ENCODE measurements at places on chromosomes 2 and 18.

GRCh38 chr2:85324639-85325465, 2.9 kb downstream of the TGOLN2 start:
- DNase-seq: no peak

- DNase-seq: peak; percentile 84
Observed at GRCh38 chr2:37982147-37982582, 57.1 kb downstream of the RMDN2 start.

GRCh38 chr2:95695613-95696012, 103.8 kb downstream of the TRIM43 start:
- no peak for DNase-seq

- DNase-seq: no peak
Observed at GRCh38 chr2:106129150-106129549, 65.0 kb downstream of the UXS1 start.

DNA sequence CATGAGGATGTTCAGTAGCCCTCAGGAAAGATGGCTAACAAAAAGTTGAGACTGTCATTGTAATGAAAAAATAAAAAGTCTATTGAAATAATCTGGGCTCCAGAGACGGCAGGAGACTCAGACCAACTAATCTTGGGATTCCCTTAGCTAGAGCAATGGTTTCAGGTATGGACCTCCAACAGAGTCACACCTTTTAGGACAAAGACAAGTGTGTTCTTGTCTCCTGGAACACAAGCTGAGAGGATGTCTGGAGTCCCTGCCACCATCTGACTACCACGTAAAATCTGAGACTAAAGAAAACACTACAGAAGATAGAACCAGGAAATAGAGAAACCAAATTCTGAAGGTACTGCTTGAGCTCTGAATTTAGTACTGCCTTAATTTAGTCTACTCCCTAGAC, 103.3 kb upstream of the RBBP8 start:
- DNase-seq: no peak

DNA sequence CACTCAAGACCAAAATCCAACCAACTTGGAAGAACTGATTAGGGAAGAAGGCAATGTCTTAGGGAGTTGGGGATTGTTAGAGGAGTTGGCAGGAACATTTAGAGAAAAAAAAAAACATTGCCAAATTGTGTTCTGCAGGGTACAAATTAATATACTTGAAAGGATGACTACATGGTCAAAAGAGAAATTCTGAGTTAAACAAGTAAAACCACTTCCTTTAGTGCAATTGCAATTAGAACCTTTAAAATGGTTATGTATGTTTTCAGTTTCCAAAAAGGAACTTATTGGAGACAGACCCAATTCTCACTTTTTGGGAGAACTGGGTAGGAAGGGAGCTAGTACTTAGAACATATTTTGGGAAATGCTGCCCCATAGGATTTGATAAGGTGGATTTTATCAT, 137.9 kb downstream of the GPD2 start:
- DNase-seq: no peak

DNA sequence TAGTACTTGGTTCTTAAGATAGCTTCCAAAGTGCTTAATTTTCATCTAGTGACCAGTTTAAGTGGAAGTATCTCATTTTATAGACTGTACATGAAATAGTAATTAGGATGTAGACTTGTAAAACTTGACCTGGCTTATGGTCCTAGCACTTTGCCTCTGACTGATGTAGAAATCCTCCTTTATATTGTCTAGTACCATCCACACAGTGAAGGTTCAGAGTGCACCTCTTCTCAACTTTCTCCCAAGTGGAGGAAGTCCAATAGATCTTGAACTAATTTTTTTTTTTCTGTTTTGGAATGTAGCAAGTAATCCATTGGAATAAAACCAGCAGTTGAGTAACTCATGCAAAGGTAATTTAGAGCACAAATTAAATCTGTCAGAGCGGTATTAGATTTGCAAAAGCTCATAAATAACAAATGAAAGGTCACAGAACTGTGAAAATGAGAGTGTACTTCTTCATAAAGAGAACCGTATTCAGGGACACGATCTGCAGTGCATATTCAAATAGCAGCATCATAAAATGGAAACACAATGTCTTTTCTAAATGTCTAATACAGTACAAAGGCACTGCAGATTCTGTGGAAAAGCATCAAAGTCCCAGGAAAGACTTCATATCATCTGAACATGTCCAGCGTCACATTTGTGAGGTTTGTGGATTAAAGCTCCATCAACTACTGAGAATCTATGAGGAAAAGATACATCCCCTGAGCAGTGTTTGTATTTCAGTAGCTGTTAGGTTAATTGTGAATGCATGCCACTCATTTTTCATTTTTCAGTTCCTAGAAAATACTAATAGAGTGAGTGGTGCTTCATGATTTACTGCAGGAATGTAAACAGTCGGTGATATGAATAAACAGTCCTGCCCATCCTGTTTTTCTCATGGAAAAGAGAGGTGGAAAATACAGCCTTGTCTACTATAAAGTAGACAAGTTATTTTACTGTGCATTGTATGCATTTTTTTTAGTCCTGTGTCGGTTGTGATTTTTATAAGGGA, 100.7 kb downstream of the LYPD6 start:
- DNase-seq: peak; percentile 50

DNA sequence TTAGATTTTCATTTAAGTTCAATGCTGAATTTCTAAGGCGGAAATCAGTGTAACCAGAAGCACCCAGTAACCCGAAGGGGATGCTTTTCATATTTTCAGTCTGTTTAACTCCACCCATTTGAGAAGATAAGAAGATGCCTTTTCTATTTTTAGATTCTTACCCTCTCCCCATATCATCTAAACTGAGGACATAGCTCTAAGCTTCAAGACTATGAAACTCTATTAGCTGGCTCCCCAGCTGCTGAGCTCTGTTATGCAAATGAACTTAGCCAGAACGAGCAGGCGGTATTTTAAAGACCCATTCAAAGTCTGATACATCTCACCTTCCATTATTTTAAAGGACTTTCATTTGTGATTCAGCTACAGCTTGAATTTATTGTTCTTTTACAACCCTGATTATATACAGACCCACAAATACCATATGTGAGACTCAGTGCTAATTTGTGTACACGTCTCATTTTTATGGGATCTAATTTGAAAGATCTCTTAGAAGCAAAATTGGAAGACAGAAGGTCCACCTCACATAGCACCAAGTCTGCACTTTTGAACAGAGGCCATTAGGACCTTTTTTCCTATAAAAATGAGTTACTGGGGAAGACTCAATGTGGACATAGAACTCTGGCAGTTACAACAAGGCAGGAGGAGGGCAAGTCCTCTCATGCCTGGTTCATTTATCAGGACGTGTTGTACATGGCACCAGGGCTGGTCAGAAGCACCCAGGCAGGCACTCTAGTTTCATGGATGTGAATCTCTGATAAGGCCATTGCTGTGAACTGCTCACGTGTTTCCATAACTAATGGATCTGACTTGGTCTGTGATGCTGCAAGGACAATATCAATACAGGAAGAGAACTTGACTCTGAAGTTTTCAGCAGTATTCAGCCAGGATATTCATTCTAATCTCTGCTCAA, 16.3 kb downstream of the CDC42EP3 start:
- peak; percentile 31 for DNase-seq

DNA sequence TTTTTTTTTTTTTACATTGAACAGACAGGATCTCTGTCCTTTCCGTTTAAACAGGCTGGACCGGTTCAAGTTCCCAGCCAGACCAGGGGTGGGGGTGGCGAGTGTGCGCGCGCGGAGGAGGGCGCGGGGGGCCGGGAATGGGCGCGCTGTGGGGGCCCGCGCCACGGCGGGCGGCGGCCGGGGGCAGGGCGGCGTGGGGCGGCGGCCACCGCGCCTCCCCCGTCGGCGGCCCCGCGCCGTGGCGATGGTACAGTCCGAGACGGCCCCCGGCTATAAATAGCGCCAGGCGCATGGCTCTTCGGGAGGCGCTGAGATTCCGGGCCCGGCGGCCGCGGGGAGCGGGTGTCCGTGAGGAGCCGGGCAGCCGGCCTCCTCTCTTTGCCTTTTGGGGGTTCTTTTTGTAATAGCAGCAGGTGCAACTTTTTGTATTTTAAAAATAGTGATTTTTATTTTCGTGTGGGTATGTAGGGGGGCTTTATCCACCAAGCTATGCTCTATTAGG, 430 bp upstream of the CELF4 start:
- DNase-seq: peak; percentile 85

DNA sequence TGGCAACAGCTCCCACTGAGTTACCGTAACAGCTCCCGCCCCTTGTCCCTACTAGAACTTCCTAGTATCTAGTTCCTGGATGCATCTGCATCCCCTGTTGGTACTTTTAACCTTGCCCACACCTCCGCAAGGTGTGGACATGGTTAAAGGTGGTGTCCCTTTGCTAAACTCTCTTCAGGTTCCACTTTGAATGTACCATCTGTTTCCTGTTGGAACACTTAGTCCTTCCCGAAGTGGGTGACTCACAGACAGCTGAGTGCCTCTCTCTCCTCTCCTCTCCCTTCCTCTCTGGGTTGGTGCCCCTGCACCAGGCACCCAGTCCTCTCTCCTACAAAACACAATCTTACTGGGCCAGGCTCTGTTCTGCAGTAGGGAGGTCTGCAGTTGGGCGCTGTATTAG, 19.6 kb upstream of the REL start:
- no peak for DNase-seq

DNA sequence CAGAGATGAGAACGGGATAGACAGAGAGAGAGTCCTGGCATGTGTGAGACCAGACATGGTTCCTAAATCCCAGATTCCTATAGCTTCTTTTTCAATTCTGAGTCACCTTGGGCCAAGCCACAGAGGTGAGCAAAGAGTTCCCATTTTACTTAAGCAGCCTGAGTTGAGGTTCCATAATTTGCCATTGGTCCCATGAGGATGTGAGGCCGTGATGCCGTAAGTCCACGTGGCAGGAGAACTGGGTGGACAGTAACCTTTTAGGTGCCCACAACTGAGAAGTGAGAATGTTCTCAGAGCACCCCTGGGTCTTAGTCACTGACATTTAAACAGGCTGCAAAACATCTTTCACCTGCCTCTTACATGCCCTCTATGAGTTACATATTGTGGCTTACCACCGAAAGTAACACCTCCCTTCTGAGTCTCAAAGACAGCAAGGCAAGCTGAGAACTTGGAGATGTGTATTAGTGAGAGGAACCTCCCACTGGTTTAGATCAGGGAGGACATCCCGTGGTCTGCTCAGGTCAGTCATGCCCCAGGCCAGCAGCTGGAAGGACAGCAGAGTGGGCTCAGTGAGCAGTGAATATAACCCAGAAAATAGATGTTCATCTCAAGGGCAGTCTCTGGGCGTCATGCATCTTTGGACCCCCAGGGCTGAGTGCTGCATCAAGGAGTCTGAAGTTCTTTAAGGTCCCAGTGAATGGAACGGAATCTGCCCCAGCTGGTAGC, 127.9 kb upstream of the LGALSL start:
- no peak for DNase-seq

DNA sequence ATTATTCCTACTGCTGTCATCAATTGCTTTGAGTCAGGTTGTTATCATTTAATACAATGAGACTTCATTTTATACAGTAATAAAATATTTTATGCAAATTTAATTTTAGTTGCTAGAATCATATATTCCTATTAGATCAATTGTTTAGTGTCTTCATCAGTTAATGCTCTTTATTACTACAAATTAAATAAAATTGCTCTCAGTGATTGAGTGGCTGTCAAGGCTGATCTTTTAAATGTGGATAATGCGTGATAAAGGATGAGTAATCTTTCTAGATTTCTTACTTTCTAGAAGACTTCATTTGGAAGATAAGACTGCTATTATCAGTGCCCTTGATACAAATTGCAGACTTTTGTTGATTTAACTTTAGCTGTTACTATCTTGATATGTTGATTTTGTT, 59.6 kb upstream of the CDH2 start:
- no peak for DNase-seq
